ENCODE measurements at places on chromosomes 2 and 18.

DNA sequence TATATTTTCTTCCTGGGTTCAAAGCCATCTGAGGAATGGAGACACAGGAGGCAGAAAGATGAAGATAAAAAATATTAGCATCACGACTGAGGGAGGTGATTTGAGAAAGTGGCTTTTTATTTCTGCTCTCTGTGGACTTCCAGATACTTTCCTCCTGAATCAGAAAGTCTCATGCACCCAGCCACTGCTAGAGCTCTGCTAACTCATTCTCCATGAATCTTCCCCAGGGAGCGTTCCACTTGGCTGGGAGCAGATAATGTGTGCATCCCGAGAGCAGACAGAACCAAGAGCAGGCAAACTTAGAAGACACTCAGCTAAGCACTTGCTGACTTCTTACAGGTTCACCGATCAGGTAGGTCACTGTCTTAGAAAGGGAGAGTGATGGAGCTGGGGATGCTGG is 264.1 kb upstream of the THUMPD2 start:
- no peaks in the 10 kb centered on the region for H3K27me3 ChIP-seq
- no peak overlapping the region for H3K4me3 ChIP-seq
- no peaks in the 10 kb centered on the region for H3K36me3 ChIP-seq
- no peak overlapping the region for H3K27ac ChIP-seq
- H3K4me1 ChIP-seq, result no peaks in the 10 kb centered on the region

DNA sequence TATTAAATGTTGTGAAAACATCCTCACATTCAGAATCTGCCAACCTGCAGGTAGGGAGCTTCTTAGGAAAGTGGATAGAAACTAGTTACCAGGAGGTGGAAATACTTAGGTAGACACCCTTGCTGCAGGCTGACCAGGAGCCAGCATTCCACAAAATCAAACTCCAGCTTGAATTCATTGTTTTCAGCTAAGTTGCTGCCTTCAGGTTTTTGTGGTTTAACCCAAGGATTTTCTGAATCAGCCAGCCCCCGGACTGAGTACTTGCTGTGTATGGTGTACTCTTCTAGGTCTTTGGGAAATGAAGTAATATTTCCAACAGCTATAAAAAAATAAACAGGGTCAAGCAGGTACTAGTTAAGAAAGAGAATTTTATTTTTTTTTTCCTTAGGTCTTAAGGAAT is 192.1 kb upstream of the CHST9 start:
- H3K27me3 ChIP-seq, result no peaks in the 10 kb centered on the region
- H3K4me1 ChIP-seq, result no peaks in the 10 kb centered on the region
- no peak for DNase-seq
- no peak overlapping the region for H3K4me3 ChIP-seq

GRCh38 chr2:69221960-69222751 is 164.9 kb downstream of the GFPT1 start:
- H3K27me3 ChIP-seq, result peaks cover 2% of the 10 kb centered on the region
- no peaks in the 10 kb centered on the region for H3K36me3 ChIP-seq
- no peaks in the 10 kb centered on the region for H3K4me1 ChIP-seq
- DNase-seq, result no peak

DNA sequence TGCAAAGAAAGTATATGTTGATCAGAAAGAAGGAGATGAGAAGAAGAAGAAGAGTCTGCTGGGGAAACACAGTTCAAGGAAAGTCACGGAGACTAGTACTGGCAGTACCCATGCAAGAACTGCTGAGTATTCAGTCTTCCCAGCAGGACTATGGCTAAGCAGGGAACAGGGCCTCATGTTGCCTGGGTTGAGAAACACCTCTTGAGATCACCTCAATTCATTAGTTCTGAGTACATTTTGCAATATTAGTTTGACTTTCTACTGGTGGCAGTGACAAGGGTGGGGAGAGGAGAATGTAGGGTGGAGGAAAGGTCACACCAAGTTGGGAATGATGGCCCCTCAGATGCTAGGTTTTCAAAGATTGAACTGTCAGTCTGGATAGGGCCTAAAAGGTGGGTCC is 50.5 kb downstream of the MRPL33 start:
- no peak for DNase-seq
- no peak overlapping the region for H3K4me3 ChIP-seq
- H3K4me1 ChIP-seq, result no peaks in the 10 kb centered on the region

DNA sequence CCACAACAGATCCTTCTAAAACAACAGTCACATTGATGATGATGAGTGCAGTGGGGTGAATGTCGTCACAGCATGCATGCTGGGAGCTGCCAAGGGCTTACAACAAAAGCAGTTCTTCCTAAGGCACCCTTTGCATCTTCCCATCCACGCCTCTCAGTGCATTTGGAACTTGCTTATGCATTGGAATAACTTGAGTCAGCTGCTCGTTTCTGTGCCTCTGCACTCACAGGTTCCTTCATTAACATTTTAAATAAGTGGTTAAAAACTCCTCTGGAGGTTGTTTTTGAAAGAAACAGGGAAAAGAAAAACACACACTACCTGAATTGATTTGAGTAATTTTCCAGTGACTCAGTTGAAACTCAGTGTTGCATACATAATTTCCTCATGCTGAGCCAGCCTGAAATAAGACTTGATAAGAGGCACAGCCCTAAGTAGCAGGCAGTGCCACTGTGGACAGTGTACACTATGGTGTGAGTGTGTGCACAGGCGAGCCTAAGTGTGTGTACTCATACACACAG is 46.8 kb upstream of the TRIM43B start:
- H3K27ac ChIP-seq, result no peak overlapping the region
- no peak for DNase-seq
- peaks cover 8% of the 10 kb centered on the region for H3K4me1 ChIP-seq
- H3K27me3 ChIP-seq, result peaks cover under 1% of the 10 kb centered on the region
- H3K36me3 ChIP-seq, result peaks cover 2% of the 10 kb centered on the region

DNA sequence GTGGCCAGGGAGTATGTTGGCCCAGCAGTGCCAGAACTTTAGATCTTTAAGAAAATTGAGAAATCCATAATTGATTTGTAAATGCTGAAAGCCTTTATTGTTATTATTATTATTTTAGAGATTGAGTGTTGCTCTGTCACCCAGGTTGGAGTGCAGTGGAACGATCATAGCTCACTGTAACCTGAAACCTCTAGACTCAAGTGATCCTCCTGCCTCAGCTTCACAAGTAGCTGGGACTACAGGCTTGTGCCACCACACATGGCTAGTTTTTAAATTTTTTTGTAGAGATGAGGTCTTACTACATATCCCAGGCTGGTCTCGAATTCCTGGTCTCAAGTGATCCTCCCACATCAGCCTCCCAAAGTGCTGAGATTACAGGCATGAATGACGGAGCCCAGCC is 143.2 kb upstream of the CCDC68 start:
- H3K4me1 ChIP-seq, result no peaks in the 10 kb centered on the region
- no peak overlapping the region for H3K27ac ChIP-seq
- no peak overlapping the region for H3K4me3 ChIP-seq

GRCh38 chr2:209519906-209520305 is 96.1 kb downstream of the MAP2 start:
- DNase-seq, result no peak
- no peaks in the 10 kb centered on the region for H3K4me1 ChIP-seq
- H3K27me3 ChIP-seq, result no peaks in the 10 kb centered on the region
- H3K36me3 ChIP-seq, result no peaks in the 10 kb centered on the region

DNA sequence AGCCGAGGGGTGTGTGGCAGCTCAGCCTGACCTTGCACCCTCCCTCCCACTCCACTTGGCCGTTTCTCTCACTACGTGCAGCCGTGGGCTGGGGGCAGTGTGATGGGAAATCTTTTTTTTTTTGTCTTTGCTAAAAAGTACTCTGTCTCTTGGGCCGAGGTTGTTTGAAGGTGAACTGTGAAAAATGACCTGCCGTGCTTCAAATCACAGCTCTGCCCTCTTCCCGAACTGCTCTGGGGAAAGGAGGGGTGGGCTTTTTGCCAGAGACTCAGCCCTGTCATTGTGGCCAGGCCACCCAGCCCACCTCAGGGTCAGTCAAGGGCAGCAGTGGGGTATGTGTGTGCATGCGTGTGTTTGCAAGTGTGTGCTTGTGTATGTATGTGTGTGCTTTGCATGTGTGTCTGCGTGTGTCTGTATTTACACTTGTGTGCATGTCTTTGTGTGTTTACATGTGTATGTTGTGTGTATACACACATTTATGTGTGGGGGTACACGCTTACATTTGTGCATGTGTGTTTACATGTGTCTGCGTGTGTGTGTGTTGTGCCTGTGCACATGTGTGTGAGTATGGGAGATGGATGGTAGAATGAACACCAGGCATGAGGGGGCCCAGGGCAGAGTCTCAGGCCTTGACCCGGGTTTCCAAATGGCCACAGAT is 61.3 kb upstream of the HAAO start:
- no peaks in the 10 kb centered on the region for H3K36me3 ChIP-seq
- H3K4me1 ChIP-seq, result no peaks in the 10 kb centered on the region
- no peak overlapping the region for H3K27ac ChIP-seq
- H3K27me3 ChIP-seq, result no peaks in the 10 kb centered on the region
- DNase-seq, result no peak

- no peak for DNase-seq
- no peaks in the 10 kb centered on the region for H3K27me3 ChIP-seq
- H3K36me3 ChIP-seq, result no peaks in the 10 kb centered on the region
- no peaks in the 10 kb centered on the region for H3K4me1 ChIP-seq
- H3K4me3 ChIP-seq, result no peak overlapping the region
Measured at GRCh38 chr2:174794851-174795374, 30.6 kb upstream of the CHRNA1 start.

Measured in CD4-positive, CD25-positive, alpha-beta regulatory T cell (primary cell).